Kidney epithelial cell (primary cell): ENCODE measurements at places on chromosomes 13 and 19. TPM values are rescaled to one million over a fixed set of nuclear protein-coding genes. Genes with fewer than 3 reads are reported as not detected.

Gene RANBP3
- 70.0 and 76.1 TPM in 2 replicates for total RNA-seq

Gene SPRED3
- total RNA-seq, result 4.3 and 4.5 TPM in 2 replicates

Gene ZBTB32
- not detected in 2 replicates for total RNA-seq

DNA sequence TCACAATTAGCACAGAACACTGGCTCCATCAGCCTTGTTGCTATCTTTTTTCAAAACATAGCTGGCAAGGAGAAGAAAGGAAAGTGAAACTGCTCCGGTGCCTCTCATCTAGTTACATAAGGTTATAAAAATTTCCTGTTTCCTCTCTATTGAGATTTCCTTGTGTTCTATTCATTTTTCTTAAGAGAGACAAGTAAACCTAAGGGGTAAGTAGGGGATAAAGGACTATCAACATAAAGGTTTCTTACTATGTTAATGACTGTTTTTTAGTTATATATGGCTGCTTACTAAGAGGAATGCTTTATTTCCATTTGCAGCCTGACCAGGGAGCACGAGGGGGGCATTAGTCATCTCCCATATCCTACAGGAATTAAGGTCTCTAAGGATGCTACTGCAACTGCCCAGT is 73.2 kb upstream of the MLNR start:
- no peak for DNase-seq

- no peak for DNase-seq
Measured at GRCh38 chr13:40961214-40961613, 57.9 kb downstream of the ELF1 start.

Gene OR10H4
- total RNA-seq, result not detected in 2 replicates

- DNase-seq, result no peak
Measured at GRCh38 chr19:12666265-12667048, at the start of the genes MAN2B1 and WDR83. Gene MAN2B1, minus strand, starts transcription at chr19:12666742. Its CDS starts 41 bp downstream, at chr19:12666701. Gene WDR83, plus strand, starts transcription at chr19:12666807. Its CDS starts 2,984 bp downstream, at chr19:12669791.

Gene FAM124A
- 0.48 and 1.2 TPM in 2 replicates for total RNA-seq

DNA sequence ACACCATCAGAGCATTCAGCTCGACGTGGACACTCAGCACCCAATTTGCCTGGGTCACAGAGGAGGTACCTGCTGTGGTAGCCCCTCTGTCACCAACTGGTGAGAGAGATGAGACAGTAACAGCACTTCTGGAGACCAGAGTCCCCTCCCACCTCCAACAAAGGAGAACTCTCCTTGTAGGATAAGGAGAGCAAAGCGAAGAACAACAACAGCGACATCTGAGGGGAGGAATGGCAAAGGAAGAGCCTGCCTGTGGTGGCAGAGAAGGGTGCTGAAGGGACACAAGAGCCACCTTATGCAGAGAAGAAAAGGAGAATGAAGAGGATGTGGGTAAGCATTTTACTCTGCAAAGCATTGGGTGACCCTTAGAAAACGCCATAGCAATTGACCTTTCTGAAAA is 167.8 kb downstream of the ABCC4 start:
- DNase-seq, result no peak

Gene MAP3K10
- 13.8 and 16.8 TPM in 2 replicates for total RNA-seq

DNA sequence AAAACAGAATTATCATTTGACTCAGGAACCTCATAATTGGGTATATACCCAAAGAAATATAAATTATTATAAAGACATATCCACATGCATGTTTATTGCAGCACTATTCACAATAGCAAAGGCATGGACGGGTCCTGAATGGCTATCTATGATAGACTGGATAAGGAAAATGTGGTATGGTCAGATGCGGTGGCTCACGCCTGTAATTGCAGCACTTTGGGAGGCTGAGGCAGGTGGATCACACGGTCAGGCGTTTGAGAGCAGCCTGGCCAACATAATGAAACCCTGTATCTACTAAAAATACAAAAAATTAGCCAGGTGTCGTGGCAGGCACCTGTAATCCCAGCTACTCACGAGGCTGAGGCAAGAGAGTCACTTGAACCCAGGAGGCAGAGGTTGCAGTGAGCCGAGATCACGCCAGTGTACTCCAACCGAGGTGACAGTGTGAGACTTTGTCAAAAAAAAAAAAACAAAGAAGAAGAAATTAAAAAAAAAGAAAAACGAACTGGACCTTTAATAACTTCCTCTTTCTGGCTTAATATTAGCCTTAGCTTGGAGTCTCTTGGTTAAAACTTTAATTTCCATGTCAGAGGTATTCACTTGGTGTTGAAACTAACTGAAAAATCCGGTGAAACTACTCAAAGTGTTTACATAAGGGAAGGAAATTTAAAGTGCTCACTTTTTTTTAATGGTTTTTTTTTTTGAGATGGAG is 104.4 kb downstream of the ZNF486 start:
- no peak for DNase-seq

- no peak for DNase-seq
Measured at GRCh38 chr13:48531416-48532255, 1.2 kb downstream of the RCBTB2 start.

- DNase-seq, result no peak
Measured at GRCh38 chr19:8461891-8462290, 17.1 kb downstream of the HNRNPM start.

DNA sequence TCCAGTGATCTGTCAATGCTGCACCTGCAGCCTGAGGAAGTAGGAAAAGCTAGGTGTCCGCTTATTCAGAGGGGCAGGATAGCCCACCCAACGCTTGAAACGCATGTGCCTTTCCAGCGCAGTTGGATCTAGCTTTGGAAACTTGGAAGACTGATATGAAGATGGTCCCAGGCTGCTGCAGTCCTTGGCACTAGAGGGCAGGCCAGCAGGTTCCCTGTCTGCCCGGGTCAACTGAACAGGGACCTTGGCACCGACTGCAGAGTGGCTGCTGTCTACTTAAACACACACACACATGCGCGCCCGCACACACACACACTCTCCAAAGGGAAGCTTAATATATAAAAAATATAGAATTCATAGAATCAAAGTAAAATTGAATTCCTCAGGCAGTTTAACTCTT is 100.0 kb downstream of the TSHZ3 start:
- DNase-seq, result no peak

GRCh38 chr19:44551850-44552249 is 22.4 kb upstream of the CEACAM20 start:
- DNase-seq, result no peak

Gene ZNF724
- total RNA-seq, result 4.7 and 7.6 TPM in 2 replicates

DNA sequence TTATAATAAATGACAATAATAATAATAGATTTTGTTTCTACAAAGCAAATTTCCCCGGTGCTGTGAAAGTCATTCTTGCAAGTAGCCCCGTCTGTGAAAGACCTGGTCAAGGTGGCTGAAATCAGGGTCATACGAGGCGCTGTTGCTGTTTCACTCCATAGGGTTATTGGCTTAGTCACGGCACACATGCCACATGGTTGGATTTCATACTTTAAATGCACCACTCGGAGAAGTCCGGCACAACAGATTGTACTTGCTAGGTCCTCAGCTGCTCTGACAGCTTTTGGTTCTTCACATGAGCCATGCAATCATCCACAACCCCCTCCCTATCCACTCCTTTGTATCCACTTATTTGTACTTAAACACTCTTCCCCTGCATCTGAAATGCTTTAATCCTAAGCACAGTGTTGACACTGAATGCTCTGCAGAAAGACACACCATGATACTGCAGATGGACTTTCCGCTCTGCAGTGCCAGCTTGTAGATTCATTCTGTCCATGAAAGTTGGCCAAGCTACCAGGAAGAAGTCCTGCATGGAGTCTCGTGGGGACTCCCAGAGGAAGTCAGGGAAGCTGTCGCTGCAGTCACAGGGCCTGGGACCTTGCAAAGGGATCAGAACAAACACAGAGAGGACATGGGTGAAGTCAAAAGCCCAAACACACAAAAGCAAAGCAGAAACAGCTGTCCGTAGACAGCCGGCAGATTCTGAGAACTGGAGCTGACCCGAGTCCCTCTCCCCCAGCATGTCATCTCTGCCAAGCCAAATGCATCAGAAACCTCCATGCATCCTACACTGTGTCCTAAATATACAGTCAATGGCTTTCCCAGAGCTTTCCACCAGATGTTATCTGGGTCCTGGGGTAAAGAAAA is 124.6 kb downstream of the COL4A2 start:
- DNase-seq, result no peak

DNA sequence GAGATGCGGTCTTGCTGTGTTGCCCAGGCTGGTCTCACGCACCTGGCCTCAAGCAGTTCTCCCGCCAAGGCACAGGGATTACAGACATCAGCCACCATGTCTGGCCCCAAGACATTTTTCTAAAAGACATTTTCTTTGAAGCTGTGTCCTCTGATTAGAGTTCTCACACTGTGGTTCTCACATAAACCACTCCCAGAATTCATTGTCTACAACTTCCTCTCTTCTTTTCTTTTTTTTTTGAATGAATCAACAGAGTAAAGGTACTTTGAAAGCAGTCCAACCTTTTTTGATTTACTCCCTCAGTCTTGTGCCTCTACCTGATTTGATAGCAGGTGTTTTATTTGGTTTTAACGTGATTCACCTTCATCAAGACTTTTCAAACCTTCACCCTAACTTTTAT is 14.3 kb upstream of the SHD start:
- no peak for DNase-seq

GRCh38 chr19:591099-591958 is 1.6 kb downstream of the HCN2 start:
- no peak for DNase-seq

Gene FGF22
- total RNA-seq, result not detected in 2 replicates

Gene CGB2
- 1.9 and 5.1 TPM in 2 replicates for total RNA-seq

- DNase-seq, result no peak
Measured at GRCh38 chr13:62544928-62545327, 1129.3 kb upstream of the PCDH20 start.

DNA sequence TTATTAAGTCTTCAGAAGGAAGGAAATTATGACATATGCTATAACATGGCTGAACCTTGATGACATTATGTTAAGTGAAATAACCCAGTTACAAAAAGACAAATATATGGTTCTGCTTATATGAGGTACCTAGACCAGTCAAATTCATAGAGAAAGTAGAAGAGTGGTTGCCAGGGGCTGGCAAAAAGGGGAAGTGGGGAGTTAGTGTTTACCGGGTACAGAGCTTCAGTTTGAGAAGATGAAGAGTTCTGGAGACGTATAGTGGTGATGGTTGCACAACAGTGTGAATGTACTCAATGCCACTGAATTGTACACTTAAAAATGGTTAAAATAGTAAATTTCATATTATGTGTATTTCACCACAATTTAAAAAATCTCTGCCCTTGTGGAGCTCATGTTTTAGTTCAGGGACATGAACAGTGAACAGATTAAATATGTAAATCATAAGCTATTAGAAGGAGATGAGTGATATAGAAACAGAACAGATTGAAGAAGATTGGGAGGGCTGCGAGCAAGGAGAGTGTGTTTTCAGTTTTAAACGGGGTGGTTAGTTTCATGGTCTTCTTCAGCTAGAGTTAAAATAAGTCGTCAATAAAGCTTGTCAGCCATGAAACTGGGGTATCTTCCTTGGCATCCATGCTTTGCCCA is 355.2 kb downstream of the KCNRG start:
- DNase-seq, result no peak

Gene DACH1
- total RNA-seq, result 1.2 and 1.6 TPM in 2 replicates

- DNase-seq, result no peak
Measured at GRCh38 chr13:59672445-59672844, 491.3 kb downstream of the DIAPH3 start.

Gene KLF5
- total RNA-seq, result 23.0 and 26.4 TPM in 2 replicates

Gene ZNF493
- 8.6 and 9.7 TPM in 2 replicates for total RNA-seq

- no peak for DNase-seq
Measured at GRCh38 chr13:74004109-74004508, 130.1 kb downstream of the KLF12 start.

DNA sequence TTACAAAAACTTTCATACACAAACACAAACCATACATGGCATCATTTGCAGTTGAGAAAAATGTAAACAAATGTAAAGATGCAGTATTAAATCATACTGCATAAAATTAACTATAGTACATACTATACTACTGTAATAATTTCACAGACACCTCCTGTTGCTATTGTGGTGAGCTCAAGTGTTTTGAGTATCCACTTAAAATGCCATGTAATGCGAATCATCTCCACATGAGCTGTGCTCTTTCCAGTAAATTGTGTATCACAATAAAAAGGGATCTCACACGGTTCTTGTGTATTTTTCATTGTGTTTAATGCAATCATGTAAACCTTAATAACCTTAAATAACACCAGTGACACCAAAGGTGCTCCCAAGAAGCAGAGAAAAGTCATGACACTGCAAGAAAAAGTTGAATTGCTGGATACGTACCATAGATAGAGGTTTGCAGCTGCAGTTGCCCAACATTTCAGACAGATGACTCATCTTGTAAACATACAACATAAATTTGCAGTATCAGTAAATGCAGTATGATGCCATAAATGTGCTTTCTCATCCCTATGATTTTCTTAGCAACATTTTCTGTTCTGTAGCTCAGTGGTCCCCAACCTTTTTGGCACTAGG is 166.6 kb downstream of the RAP2A start:
- DNase-seq, result no peak

DNA sequence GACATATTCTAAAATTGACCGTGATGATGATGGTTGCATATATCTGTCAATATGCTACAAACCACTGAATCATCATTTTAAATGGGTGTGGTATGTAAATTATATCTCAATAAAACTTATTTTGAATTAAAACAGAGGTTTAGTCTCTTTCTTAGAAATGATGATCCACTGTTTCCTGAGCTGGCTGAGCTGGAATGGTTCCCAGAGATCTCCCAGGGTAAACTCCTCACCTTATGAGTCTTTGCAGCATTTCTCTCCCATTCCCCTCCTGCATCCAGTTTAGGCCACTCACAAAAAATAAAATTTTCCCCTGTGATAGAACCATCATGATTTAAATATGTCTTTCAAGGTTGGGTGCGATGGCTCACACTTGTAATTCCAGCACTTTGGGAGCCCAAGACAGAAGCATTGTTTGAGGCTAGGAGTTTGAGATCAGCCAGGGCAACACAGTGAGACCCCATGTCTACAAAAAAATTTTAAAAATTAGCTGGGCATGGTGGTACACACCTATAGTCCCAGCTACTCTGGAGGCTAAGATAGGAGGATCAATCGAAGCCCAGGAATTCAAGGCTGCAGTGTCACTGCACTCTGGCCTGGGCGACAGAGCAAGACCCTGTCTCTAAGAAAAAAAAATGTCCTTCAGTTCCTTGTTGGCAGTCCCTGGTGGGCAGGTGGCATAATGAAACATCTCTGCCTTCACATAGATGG is 46.1 kb downstream of the FLT1 start:
- DNase-seq, result no peak

- no peak for DNase-seq
Measured at GRCh38 chr13:29489650-29490560, 105.6 kb downstream of the SLC7A1 start.

Gene CATSPERD
- total RNA-seq, result not detected in 2 replicates

GRCh38 chr13:102277286-102277685 is 124.6 kb downstream of the FGF14 start:
- DNase-seq, result no peak
